ENCODE measurements at places on chromosomes 4 and X. TPM values are rescaled to one million over a fixed set of nuclear protein-coding genes. Genes with fewer than 3 reads are reported as not detected.

The DYNLT3 gene
- total RNA-seq: 45.9 TPM

The OTC gene
- total RNA-seq: not detected

The GAGE2A gene
- total RNA-seq: not detected

The NPY2R gene
- total RNA-seq: not detected

The LRAT gene
- total RNA-seq: not detected

The TCEAL6 gene
- total RNA-seq: not detected

The TMEM144 gene
- 3.1 TPM for total RNA-seq

The CXorf58 gene
- not detected for total RNA-seq

The MAGEA9 gene
- total RNA-seq: not detected

The CNKSR2 gene
- total RNA-seq: 5.3 TPM

The MAGEA3 gene
- 0.15 TPM for total RNA-seq

The NHS gene
- total RNA-seq: 0.94 TPM
